A549 (cell line): ENCODE measurements at places on chromosomes 3 and 15.

- no peak for DNase-seq
These were observed 33.6 kb downstream of the CCNL1 start for GRCh38 chr3:157126365-157126764.

DNA sequence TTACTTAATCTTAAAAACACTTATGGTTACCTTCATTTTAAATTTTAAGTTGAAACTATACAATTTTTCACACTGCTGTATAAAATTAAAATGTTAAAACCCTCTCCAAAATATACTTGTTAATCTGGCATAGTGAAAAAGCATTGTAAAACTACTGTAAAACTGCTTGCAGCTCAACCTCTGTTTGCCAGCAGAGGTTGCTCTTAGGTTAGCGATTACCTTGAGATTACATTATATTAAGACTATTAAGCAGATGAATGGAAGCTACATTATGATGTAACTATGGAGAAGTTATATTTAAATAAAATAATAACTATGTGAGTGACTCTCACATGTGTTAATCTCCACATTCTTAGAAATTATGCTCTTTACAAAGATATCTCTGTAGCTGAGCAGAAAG is 143.6 kb upstream of the SLITRK3 start:
- no peak for DNase-seq

GRCh38 chr3:156834435-156834834 is 8.3 kb downstream of the LEKR1 start:
- DNase-seq: no peak

GRCh38 chr15:98745179-98745578 is 96.8 kb downstream of the IGF1R start:
- no peak for DNase-seq

GRCh38 chr3:88131695-88132094 is 18.1 kb upstream of the C3orf38 start:
- DNase-seq: no peak

DNA sequence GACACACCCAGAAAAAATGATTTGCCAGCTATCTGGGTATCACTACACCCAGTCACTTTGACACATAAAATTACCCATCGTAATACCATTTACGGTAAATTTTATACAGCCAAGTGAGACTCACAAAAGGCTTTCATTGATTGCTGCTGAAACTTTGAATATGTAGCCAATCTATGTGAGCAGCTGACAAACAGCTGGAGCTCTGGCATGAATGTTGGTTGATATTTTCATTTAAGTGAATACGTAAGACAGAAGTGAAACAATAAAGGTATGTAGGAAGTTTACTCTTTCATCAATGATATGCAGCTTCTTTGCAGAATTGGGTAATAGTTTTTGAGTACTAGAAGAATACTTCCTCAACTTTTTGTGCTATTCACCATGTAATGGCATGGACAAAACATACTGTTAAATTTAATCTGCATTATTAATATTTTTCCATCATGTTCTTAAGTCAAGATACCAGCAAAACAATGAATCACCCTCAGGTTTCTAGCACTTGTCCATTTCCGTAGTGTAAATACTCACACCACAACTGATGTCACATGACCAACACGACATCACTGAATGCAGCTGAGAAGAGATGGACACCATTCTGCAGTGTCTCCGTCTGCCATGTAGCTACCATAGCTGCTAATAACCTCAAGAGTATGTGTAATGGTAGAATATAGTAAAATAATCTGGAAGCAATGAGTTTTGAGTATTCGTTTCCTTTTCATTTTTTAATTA is 205.9 kb upstream of the HES1 start:
- DNase-seq: no peak

DNA sequence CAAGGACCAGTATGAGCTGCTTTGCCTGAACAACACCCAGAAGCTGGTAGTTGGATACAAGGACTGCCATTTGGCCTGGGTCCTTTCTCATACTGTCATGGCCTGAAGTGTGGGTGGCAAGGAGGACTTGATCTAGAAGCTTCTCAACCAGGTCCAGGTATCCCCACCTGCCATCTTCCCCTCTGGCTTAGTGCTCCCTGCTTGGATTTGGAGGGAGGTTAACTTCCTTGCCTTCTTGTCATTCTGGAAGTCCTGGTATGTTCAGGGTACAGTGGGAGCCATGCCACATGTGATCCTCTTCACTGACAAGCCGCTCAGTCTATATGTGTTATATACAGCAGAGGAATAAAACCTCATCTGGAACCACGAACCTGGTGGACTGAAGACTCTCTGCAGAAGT is 37.7 kb upstream of the TOPBP1 start:
- DNase-seq: no peak

DNA sequence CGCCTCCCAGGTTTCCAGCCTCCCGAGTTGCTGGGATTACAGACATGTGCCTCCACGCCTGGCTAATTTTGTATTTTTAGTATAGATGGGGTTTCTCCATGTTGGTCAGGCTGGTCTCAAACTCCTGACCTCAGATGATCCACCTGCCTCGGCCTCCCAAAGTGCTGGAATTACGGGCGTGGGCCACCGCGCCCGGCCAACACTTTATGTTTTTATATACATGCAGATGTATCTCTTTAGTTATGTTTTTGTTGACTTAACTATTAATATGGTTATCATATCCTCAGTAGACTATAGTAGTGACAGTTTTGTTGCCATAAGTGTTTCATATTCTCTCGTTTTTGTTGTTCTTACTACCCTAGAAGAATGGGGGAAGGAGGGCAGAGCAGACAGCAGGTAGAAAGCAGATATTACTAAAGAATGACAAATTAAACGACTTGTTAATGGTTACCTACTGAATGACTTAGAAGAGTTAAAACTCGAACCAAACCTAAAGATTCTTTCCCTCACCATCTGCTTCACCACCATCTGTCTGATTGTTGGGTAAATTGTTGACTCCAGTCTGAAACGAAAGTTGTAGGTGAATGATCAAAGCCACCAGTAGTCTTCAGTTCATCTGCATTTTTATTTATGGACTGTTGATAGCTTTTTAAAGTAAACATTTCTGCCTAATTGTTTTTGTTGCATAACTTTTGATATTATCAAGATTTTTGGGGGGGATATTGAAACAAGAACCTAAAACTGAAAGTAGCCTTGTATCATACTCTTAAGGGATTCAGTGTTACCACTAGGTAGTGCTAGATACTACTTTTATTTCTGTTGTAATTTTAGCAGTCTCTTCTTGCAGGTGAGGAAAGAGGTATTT is 89.3 kb downstream of the RASA2 start:
- DNase-seq: peak; percentile 20

DNA sequence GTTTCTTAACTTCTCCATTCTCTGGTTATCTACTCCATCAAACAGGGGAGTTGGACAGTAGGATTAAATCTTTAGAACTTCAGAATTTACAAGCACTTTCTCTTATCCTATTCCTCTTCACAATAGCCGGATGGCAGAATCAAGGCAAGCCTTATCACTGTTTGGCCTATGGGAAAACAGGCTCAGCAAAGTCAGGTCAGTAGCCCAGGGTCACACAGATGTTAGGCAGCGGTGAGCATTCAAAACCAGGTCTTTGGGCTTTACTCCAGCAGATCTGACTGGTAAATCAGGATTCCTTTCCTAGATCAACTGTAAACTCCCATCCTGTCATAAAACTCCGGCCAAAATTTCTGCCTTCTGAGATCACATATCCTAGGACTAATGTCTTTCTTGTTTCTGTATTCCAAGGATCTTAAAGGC is 258.4 kb downstream of the OPA1 start:
- no peak for DNase-seq

GRCh38 chr3:70556056-70556455 is 243.6 kb upstream of the MDFIC2 start:
- DNase-seq: no peak

DNA sequence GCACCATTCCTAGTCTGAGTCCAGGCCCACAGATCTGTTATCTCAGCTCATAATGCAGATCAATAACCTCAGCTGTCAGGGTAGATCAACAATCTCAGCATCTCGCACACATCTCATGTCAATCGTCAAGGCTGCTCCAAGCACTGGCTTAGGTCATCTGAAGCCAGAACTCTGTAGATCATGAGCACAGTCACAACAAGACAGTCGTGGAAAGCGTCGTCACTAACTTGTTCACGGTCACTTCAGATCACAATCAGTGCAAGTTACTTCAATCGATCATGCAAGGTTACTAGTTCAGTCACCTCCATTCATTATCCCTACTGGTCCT is 71.8 kb downstream of the RBPMS2 start:
- DNase-seq: peak; percentile 30

GRCh38 chr3:128351546-128351945 is 115.1 kb downstream of the DNAJB8 start:
- DNase-seq: no peak

DNA sequence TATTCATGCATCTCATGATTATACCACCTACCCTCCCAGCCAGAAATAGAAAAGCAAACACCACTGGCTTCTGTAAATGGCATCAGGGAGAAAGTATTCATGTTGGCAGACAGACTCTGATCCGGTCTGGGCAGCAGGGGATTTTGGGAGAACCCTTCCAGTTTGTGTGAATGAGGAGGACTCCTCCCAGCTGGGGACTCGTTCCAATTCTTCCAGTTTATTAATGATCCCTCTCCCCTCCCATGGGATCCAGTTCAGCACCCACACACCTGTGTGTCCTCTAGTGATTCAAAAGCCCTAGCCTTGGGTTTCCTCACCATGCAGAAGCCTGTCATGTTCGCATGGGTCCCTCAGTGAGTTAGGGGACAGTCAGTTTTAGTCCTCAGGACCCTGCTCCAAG is 110.9 kb downstream of the IQSEC1 start:
- DNase-seq: no peak

- DNase-seq: peak; percentile 8
These were observed 42.5 kb upstream of the RFX7 start for GRCh38 chr15:56286213-56286612.

DNA sequence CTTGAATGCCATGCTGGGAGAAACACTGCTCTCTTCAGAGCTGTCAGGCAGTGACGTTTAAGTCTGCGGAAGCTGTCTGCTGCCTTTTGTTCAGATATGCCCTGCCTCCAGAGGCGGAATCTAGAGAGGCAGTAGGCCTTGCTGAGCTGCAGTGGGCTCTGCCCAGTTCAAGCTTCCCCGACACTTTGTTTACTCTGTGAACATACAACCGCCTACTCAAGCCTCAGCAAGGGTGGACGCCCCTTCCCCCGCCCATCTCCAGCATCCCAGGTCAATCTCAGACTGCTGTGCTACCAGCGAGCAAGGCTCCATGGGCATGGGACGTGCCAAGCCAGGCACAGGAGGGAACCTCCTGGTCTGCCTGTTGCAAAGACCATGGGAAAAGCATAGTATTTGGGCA is 99.7 kb downstream of the TAFA4 start:
- DNase-seq: no peak

- DNase-seq: no peak
These were observed 2.4 kb upstream of the RPL29 start for GRCh38 chr3:51997935-51998596.

- DNase-seq: no peak
These were observed 904.3 kb downstream of the NSUN3 start for GRCh38 chr3:94967196-94967595.

- DNase-seq: no peak
These were observed 200.7 kb downstream of the TLE3 start for GRCh38 chr15:69897061-69897460.

GRCh38 chr15:38202361-38202760 is 50.3 kb upstream of the SPRED1 start:
- no peak for DNase-seq

DNA sequence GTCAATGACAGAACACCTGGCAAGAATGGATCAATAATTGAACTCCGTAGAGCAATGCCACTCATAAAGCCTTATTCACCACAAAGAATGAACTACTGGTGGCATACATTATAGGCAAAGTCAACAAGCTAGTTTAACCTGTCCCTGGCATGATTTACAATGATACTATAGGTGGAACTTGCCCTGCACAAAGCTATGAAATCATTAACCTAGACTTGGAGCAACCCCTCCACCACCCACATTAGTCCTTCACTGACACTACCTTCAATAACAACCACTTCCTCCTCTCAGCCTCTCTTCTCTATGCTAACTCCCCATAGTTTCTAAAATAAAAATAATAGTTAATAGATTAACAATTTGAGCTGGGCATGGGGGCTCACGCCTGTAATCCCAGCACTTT is 54.4 kb downstream of the ACAP2 start:
- no peak for DNase-seq

DNA sequence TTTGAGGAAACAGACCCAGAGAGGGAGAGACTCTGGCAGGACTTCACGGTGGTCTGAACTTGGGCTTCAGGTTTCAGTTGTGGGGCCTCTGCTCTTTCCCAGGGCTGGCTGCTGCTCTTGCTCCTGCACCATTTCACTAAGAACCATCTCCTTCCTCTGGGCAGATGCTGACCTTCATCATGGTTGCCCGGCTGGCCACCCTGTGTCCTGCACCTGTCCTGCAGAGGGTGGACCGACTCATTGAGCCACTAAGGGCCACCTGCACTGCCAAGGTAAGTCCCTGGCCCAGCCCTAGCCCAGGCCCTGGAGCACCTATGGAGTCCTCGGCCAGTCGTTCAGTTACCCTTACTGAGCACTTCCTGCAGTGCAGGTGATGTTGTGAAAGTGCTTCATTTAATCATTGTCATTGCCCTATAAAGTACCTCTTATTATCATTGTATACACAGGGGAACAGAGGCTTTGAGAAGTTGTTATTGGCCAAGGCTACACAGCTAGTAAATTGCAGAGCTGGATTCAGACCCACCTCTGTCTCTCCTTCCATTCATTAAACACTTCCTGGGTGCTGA is 10.0 kb downstream of the RPL32 start:
- DNase-seq: no peak

DNA sequence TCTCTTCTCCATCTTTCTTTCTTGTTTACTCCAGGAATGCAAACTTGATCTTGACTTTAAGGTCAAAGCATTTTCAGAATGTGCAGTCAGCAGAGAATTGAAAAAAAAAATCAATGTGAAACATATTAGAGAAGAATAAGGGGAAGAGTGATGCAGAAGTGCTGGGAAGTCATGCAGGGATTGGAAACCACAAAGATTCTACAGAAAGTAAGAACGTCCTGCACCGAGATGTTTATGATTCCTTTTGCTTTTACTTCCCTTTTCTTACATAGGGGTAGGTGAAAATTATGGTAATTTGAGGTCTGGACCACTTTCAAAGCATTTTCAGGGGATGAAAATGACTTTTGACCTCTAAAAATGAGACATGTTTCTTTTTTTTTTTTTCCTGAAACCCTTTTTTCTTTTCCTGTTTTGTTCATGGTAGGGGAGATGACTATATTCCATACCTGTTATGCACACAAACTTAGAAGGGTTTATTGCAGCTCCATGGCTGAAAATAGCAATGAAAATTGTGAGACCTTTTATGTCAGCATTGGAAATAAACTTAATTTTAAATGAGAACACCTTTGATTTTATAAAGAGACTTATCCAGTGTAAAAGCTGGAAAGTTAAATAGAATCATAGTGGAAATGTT is 623.5 kb upstream of the TBL1XR1 start:
- no peak for DNase-seq

GRCh38 chr3:4310971-4311370 is 7.8 kb downstream of the SETMAR start:
- no peak for DNase-seq

GRCh38 chr3:22492342-22492741 is 710.8 kb upstream of the UBE2E2 start:
- DNase-seq: no peak

DNA sequence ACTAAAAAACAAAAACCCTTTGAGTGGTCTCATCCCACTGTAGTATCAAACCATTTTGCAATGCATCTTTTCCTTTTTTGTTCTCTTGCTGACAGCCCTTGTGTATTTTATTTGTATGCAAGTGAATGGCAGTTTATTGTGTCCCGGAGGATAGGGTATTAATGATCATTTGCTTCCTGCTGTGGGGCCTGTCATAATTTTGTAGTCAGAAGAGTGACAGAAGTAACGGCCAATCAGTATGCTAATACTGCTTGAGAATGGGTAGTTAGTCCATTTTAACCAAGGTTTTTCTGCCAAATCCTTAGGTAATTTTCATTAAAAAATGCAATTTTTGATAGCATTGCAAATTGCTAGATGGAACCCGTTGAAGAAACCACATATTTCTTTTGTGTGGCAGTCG is 75.5 kb upstream of the PLSCR5 start:
- no peak for DNase-seq
